ENCODE measurements at places on chromosomes 5 and 9.

- no peak for DNase-seq
These were observed 256.0 kb downstream of the SLIT3 start for GRCh38 chr5:169044962-169045361.

DNA sequence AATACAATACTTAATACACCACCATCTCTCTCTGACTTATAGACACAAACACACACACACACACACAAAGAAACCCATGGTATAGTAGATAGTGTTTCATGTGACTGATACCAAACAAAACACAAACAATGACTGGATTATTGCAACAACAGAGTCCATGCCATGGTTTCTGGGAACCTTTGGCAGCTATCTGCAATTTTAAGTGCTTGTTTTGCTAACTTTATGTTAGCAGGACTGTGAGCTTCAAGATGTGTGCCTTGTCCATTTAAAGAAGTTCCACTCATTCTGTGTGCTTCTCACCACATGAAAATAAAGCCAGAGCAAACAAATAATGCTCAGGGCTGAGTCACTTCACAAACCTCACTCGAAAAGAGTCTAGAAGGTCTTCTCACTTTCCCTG is 15.1 kb upstream of the LURAP1L start:
- DNase-seq = no peak

- DNase-seq = no peak
These were observed 198.8 kb downstream of the PRELID2 start for GRCh38 chr5:145636371-145636770.

DNA sequence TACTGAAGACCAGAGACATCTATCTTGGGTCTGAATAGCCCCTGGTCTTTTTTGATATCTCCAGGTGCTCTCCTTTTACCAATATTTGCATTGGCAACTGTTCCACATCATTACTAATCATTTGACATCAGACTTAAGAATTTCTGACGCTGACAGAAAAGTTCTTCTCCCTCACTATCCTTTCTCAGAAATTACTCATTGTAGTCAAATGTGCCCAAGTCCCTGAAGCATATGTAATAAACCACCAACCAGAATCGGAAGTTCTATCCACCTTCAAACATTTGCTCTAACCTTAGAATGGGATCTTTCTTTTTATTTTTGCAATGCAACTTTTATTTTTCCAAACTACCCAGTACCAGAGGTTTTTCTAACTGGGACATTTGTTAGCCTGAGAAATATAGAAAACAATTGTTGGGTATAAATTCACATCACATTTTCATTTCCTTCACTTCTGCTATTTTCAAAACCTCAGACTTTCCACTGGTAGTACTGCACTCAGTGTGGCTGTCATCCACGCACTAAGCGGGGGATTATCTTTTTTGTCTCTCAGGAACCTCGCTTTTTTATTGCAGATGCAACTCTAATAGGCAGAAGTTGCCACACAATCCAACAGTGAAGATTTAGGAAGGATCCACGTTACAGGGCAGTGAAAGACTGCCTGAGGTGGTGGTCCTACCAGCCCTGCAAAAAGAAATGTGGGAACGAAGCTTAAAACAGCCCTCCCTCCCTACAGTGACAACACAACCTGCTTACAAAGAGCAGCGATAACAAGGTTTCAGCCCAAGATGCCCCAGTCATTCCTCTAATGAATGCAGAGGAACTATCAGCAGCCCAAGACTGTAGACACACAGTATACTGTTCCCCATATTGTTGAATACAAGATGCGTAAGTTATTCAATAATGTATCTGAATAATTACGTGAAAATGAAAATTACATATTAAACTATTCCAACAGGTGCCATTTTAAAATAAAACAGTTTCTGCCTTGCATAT is 201.2 kb downstream of the EBF1 start:
- no peak for DNase-seq

- no peak for DNase-seq
These were observed 37.3 kb upstream of the TENT4A start for GRCh38 chr5:6675784-6676491.

- no peak for DNase-seq
These were observed 339.2 kb downstream of the PRR16 start for GRCh38 chr5:120803282-120803681.

DNA sequence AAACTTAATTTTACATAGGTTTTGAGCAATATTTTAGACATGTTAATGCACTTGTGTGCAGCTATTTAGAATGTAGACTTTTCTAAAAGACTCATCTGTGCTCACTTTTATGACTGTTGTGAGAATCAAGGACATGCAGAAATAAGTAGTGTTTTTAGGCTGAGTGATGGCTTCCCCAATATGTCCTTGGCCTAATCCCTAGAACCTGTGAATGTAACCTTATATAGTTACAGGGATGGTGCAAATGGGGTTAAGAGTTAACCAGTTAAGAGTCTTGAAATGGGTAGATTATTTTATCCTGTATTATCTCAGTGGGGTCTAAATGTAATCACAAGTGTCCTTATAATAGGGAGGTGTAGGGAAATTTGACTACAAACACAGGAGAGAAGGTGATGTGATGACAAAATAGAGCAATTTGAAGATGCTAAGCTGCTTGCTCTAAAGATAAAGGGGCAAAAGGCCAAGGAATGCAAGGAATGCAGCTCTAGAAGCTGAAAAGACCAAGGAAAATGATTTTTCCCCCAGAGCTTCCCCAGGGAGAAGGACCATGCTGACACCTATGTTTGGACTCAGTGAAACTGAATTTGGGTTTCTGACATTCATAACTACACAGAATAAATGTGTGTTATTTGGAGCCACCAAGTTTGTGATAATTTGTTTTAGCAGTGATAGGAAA is 298.0 kb upstream of the PAPPA start:
- no peak for DNase-seq

- no peak for DNase-seq
These were observed 63.4 kb upstream of the RNU6ATAC start for GRCh38 chr9:134227451-134228411.

- no peak for DNase-seq
These were observed 243.6 kb upstream of the IRX2 start for GRCh38 chr5:2995035-2995434.

DNA sequence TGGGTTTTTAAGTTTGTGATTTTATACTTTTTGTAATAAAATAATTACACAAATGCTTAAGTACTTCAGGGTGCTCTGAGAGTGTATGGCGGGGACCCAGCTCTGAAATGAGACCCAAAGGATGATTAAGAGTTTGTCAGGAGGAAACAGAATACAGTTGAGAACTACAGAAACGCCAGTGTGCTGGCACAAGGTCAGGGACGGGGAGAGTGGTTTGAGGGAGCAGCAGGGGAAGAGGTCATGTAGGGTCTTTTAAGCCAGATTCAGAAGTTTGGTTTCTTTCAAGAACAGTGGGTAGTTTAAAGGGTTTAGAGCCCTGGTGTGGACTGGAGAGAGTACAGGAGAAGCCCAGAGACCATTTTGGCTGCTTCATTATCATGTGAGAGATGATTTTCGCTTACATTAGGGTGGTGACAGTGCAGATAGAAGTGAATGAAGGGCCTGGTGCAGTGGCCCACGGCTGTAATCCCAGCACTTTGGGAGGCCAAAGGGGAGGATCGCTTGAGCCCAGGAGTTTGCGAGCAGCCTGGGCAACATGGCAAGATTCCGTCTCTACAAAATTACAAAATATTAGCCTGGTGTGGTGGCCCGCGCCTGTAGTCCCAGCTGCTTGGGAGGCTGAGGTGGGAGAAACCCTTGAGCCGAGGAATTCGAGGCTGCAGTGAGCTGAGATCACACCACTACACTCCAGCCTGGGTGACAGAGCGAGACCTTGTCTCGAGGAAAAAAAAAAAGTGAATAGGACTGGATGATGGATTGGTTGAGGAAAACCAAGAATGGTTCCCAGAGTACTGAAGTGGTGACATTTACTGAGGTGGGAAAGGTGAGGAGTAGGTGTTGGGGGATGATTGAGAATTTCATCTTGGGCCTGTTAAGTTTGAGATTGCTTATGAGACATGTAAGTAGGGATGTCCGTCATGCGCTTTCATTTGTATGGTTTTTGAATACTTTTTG is 1.4 kb upstream of the ETF1 start:
- no peak for DNase-seq

- DNase-seq = no peak
These were observed 9.2 kb upstream of the FUBP3 start for GRCh38 chr9:130570208-130570607.

GRCh38 chr9:14320271-14321181 is 6.6 kb upstream of the NFIB start:
- DNase-seq = no peak

DNA sequence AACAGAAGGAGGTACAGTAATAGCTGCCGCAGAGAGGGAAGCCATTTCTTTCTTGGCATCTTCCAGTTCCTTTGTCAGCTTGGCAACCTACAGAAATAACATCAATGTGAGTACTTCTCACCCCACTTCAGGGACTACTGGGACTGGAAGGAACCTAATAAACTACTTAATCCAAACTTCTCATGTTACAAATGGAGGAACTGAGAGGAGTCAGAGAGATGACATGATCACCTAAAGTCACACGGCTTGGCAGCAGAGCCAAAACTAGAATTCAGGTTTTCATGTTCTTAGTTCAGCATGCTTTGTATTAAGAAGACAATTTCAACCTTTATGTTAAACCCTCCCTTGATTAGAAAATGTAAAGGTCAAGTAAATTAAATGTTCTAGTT is 44.7 kb downstream of the DIAPH1 start:
- no peak for DNase-seq

Data from CD8-positive, alpha-beta T cell (primary cell).